Small intestine (tissue), 16 donors: ENCODE measurements at places on chromosomes 6 and 20.

- H3K4me3 ChIP-seq, result no peak overlapping the region
- no peak overlapping the region for H3K27ac ChIP-seq
- no peaks in the 10 kb centered on the region for H3K27me3 ChIP-seq
- H3K4me1 ChIP-seq, result no peaks in the 10 kb centered on the region
- DNase-seq, result no peak
- no peaks in the 10 kb centered on the region for H3K36me3 ChIP-seq
Measured at GRCh38 chr20:25461786-25462545, 54.5 kb downstream of the GINS1 start.

DNA sequence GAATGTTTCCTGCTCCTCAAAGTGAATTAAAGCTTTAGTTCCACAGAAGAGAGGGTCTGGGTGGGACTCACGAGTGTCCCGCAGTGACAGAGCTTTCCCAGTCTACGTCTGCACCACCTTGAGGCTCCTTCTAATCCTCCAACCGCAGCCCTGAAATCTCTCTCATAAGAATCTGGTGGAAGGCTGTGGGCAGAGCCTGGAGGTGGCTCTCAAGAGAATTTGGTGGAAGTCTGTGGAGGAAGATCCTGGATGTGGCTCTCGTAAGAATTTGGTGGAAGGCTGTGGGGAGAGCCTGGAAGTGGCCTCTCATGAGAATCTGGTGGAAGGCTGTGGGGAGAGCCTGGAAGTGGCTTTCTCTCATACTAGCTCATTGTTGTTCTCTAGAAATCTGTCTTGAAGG is 13.8 kb upstream of the DUSP22 start:
- H3K27me3 ChIP-seq, result no peaks in the 10 kb centered on the region
- no peak overlapping the region for H3K4me3 ChIP-seq
- no peaks in the 10 kb centered on the region for H3K4me1 ChIP-seq

- H3K4me3 ChIP-seq, result no peak overlapping the region
- no peaks in the 10 kb centered on the region for H3K36me3 ChIP-seq
Measured at GRCh38 chr20:50488236-50488806, 21.9 kb upstream of the PTPN1 start.

GRCh38 chr6:65098349-65098748 is 608.7 kb downstream of the EYS start:
- H3K4me1 ChIP-seq, result no peaks in the 10 kb centered on the region
- no peaks in the 10 kb centered on the region for H3K36me3 ChIP-seq
- H3K27ac ChIP-seq, result no peak overlapping the region

DNA sequence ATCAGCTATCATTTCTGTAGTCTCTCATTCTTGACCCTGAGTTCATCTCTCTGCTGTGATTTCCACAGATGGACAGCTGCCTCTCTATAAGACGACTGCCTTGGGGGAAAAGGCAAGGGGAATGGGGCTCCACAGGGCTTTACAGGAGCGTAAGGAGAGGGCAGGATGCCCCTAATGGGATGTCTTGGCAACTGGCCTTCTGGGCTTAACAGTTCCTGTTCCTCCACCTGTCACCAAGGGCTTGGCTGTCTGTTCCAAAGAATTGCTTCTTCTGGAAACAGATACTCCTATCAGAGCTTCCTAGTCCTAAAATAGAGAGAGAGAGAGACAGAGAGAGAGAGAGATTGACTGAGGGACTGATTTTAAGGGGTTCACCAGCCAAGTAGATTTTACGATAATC is 181.9 kb downstream of the TMEM200A start:
- H3K27me3 ChIP-seq, result no peaks in the 10 kb centered on the region
- no peaks in the 10 kb centered on the region for H3K36me3 ChIP-seq
- H3K4me3 ChIP-seq, result no peak overlapping the region
- H3K27ac ChIP-seq, result no peak overlapping the region
- DNase-seq, result no peak

- no peak overlapping the region for H3K27ac ChIP-seq
- DNase-seq, result no peak
- H3K4me3 ChIP-seq, result no peak overlapping the region
- H3K36me3 ChIP-seq, result no peaks in the 10 kb centered on the region
- no peaks in the 10 kb centered on the region for H3K4me1 ChIP-seq
- peaks cover 11% of the 10 kb centered on the region for H3K27me3 ChIP-seq
Measured at GRCh38 chr20:44720621-44720996, 5.4 kb downstream of the CCN5 start.

DNA sequence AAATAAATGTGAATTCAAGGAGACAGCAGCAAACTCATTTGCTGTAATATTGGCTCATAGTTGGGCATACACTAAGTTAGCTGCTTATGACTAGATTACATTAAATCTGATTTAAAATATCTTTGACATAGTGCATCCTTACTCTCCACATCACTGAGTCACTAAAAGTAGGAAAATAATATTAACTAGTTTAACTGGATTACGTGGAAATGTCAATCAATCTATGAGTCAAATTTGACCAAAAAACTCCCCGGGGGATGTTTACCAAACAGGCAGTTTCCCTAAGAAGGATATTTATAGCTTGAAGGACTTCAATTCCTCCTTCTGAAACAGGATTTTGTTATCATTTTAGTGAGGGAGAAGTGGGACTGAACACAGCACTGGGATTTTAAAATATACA is 366.5 kb downstream of the ESR1 start:
- no peak overlapping the region for H3K27ac ChIP-seq
- no peaks in the 10 kb centered on the region for H3K36me3 ChIP-seq
- no peak for DNase-seq

- no peaks in the 10 kb centered on the region for H3K4me1 ChIP-seq
- H3K27me3 ChIP-seq, result no peaks in the 10 kb centered on the region
- no peak for DNase-seq
- H3K36me3 ChIP-seq, result peaks cover 6% of the 10 kb centered on the region
- H3K27ac ChIP-seq, result no peak overlapping the region
Measured at GRCh38 chr20:3222635-3223600, 13.6 kb downstream of the ITPA start.

- peaks cover 2% of the 10 kb centered on the region for H3K4me1 ChIP-seq
- peaks cover 18% of the 10 kb centered on the region for H3K36me3 ChIP-seq
- peak; percentile 83 for DNase-seq
- H3K27me3 ChIP-seq, result no peaks in the 10 kb centered on the region
Measured at GRCh38 chr6:43181942-43182860, at the start of gene CUL9. Gene CUL9, plus strand, starts transcription at chr6:43182196. Its CDS starts 2,115 bp downstream, at chr6:43184311.
